Caco-2 (cell line): ENCODE measurements at places on chromosomes 16 and 17.

GRCh38 chr16:88359008-88359407 lies 23.8 kb upstream of the ZNF469 start:
- DNase-seq = no peak

- DNase-seq = no peak
These were observed 10.4 kb downstream of the LLGL1 start for GRCh38 chr17:18235743-18236256.

DNA sequence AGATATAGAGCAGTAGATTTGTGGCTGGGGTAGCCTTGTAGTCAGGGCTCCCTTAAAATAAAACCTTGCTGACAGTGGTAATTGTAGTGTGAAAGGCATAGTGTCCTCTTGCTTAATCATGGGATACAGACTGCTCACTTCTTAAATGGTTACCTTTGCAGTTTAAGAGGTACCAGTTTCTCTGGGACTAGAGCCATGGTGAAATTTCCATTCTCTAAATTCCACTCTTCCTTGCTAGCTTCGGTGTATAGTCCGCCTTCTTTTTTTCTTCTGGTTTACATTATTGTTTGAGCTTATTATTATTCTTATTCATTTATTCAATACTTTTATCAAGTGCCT lies 1.6 kb downstream of the CCP110 start:
- DNase-seq = no peak

DNA sequence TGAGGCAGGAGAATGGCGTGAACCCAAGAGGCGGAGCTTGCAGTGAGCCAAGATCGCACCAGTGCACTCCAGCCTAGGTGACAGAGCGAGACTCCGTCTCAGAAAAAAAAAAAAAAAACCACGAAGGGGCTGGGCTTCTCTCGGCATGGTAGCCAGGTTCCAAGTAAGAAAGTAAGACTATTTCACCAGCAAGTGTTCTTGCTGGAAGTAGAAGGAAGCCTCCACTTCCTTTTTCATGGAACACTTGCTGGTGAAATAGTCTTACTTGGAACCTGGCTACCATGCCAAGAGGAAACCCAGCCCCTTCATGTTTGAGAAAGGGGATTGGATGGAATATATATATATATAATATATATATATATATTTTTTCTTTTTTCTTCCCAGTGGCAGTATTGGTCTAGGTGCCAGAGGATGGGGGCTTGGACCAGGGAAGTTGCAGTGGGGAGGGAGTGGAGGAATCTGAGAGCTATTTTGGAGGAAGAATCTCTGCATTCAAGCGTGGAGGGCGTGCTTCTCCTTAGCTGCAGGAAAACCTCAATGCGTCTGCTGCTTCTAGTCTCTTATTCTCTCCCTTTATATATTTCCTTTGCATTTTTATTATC lies 7.2 kb upstream of the N4BP1 start:
- no peak for DNase-seq

DNA sequence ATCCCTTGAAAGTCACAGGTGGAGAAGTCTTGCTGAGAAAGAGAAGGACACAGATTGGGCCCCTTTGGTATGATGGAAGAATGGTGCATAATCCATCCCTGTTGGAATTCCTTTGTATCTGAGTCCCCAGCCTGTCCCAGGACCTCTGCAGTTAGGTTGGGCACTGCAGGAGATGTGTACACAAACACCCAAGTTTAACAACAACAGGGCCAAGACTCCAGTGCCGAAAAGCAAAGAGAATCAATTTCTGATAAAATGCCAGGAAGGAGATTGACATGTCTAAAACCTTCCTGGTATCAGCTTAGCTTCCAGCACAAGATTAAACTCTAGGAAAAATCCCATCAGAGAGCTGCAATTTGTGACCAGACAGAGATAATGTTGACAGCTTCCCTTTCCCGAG lies 32.9 kb downstream of the KATNIP start:
- no peak for DNase-seq

GRCh38 chr16:11530171-11530940 lies 56.4 kb downstream of the LITAF start:
- no peak for DNase-seq

DNA sequence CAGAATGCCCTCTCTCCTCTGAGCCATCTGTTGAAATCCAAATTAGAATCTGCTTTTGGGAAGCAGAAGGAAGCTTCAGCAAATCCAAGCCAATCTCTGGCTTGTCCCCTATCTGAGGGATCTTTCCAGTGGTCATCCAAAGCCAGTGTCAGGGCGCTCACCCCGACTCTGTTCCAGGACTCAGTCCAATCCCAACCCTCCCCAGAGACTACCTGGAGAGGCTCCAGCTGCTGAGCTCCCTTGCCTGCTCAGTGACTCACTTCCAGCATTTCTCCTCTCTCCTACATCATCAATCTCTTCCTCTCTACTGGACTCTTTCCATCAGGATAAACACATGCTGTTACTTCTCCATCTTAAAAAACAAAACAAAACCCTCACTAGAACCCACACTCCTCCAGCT lies 2.4 kb downstream of the MATCAP1 start:
- DNase-seq = no peak

GRCh38 chr16:53743149-53743566 lies 39.2 kb downstream of the FTO start:
- DNase-seq = no peak

DNA sequence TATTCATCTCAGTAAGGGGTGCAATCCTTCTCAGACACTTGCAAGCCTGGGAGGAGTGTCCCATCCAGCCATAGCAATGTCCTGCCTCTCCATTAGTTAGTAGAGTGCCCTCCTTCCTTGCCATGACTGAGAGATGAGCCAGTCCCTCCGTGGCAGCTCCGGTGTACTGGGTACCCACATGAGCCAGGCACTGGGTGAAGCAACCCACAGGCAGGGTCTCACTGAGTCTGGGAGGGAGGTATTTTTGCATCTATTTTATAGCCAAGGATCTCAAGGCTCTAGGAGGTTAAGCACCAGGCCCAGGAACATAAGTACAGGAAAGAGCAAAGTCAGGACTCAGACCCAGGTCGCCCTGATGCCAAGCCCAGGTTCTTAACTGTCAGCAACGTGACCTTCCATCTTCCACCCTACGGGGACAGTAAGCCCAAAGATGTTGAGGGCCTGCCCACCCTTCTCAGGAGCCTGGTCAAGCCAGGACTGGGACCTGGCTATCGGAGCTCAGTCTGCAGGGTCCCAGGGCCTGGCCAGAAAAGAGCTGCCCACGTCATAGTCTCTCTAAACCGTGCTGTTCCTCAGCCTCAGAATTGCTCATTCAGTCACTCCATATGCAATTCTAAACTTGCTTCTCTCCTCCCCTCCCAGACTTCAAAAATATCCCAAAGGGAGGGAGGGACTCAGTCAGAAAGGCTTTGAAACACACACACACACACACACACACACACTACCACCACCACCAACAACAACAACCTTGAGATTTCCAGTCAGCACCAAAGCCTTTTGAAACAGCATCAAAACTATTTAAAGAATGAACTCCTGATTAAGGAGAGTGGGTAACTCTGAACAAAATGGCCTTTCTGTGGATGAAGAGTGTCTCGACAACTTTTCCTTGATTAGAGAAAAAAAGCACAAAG lies 16.6 kb downstream of the NOS2 start:
- no peak for DNase-seq

DNA sequence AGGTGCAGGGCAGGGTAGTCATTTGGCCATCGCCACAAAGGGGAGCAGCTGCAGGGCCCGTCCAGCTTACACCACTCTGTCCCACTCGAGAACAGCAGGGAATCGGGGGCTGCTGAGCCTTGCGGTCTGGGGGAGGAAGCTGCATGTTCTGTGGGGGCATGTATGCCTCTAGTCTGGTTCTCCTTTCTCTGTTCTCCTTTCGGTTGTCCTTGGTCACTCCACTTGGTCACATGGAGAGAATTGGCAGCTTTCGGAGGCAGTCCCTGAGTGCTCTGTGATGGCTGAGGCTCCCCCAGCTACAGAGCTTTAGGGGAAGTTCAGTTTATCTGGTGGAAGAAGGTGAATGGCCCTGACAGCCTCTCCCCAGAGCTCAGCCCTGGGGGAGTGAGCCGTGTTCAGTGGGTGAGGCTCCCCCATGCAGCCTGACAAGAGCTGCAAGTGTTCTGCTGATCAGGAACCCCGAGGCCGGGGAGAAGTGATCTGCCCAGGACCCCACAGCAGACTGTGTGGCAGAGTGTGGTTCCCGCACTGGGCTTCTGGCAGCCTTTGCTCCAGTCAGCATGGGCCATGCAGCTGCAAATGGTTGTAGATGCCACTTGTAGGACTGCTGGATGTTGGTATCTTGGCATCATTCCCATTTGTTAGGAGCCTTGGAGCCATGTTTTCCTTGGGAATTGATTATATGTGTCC lies 22.3 kb upstream of the SMPD3 start:
- DNase-seq = no peak

GRCh38 chr17:64115822-64116534 lies 14.0 kb downstream of the ERN1 start:
- no peak for DNase-seq

DNA sequence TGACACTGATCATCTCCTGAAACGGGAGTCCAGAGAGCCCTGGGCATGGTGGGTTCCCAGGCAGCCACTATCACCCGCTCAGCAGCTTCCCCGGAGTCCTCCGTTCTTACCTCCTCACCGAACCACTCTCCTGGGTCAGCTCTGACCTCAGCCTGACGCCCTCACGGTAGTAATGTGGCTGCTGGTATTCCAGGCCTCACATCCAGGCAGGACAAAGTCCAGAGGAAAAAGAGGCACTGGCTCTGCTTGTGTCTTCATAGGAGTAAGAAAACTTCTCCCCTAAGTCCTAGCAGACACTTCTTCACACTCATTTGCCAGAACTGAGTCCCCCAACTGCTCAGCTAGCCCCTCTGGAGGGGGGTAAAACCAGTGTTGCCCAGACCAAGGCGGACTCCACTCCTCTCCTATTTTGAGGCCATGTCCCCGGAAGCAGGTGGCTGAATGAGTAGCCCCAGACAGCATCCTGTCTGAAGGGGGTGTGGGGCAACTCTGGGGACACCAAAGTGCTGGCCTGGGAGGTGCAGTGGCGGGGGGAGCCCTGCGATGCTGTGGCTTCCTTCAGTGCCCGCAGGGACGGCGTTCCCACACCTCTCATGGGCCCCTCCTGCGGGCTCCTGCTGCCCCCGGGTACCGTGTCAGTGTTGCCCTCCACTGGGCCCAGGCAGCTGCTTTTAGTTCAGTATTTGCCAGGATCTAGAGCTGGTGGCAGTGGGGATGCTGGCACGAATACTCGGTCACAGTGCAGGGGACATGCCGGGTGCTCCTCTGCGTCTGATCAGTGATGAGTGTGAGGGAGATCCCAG lies 5.4 kb downstream of the FSCN2 start:
- no peak for DNase-seq

DNA sequence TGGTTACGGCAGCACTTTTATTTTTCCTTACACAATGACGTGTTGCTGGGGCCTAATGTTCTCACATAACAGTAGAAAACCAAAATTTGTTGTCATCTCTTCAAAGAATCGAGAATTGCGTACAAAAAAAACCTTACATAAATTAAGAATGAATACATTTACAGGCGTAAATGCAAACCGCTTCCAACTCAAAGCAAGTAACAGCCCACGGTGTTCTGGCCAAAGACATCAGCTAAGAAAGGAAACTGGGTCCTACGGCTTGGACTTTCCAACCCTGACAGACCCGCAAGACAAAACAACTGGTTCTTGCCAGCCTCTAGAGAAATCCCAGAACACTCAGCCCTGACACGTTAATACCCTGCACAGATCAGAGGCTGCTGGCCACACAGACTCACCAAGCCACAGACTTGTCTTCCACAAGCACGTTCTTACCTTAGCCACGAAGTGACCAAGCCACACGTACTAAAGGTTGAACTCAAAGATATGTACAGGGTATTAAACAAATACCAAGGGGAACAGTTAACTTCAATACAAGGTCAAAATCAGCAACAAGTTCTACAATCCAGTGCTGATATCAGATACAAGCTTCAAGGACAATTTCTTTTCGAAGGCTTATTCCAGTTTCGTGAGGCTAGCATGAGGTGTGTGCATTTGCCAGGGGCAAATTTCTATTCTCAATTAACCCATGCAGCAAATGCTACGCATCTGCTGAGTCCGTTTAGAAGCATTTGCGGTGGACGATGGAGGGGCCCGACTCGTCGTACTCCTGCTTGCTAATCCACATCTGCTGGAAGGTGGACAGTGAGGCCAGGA lies 2.4 kb downstream of the ACTG1 start:
- DNase-seq = no peak

DNA sequence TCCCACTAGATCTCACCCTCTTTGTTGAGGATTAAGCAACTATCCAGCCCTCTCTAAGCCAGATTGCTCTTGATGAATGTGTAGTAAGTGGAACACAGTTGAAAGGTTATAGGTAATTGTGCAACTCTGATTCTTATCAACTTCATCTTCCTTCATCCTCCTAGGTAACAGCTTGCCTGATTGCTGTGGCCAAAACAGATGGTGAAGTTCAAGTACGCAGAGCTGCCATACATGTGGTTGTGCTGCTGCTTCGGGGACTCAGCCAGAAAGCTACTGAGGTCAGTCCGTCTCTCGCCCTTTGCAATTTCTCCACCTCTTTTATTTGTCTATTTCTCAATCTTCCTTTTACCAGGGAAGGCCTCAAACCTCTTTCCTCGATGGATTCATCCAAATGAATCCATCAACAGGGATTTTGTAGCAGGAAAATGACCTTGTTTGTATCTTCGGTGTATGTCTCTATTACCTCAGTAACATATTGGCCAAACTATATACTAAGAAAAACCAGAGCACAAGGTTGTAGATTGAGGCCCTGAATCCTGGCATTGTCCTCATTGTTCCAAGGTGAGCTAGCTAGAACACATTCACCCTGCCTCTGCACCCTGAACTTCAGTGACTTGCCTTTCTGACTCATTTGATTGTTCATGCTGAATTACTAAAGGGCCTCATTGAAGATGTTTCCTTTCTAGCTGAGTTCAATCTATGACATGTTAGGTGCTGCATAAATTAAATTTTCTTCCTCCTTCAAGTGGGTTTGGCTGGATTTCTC lies 65.1 kb upstream of the HAS3 start:
- peak; percentile 28 for DNase-seq

GRCh38 chr17:8120520-8121406 lies 2.4 kb upstream of the ALOXE3 start:
- DNase-seq = peak; percentile 73

DNA sequence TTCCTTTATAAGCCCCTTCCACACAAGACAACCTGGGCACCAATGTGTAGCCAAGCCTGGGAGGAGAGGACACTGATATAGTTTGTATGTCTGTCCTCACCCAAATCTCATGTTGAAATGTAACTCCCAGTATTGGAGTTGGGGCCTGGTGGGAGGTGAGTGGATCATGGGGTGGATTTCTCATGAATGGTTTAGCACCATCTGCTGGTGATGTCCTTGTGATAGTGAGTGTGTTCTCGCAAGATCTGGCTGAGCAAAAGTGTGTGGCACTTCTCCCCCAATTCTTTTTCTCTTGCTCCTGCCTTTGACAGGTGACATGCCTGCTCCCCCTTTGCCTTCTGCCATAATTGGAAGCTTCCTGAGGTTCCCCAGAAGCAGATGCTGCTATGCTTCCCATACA lies 135.8 kb downstream of the USP31 start:
- DNase-seq = no peak

- no peak for DNase-seq
These were observed 30.4 kb upstream of the PAFAH1B1 start for GRCh38 chr17:2563061-2563460.
